Activated naive CD4-positive, alpha-beta T cell treated with anti-CD3 and anti-CD28 coated beads, Interleukin-2, amount 50 U/mL, for 72 hours (primary cell): ENCODE measurements at places on chromosomes 1 and 21. TPM values are rescaled to one million over a fixed set of nuclear protein-coding genes. Genes with fewer than 3 reads are reported as not detected.

PRUNE1 gene
- total RNA-seq, result 18.0 TPM

UBL4B gene
- not detected for total RNA-seq

SFN gene
- total RNA-seq, result 1.1 TPM

GPR52 gene
- total RNA-seq, result 2.6 TPM

IL19 gene
- total RNA-seq, result not detected

CD58 gene
- 12.7 TPM for total RNA-seq
